ENCODE measurements at places on chromosomes 6 and 20.
A peak's percentile ranks its signal among the peaks of the same experiment; 100 is the strongest.

GRCh38 chr6:8948733-8949132, 513.4 kb upstream of the SLC35B3 start:
- DNase-seq: no peak

- DNase-seq: no peak
These were observed 153.8 kb upstream of the IRAK1BP1 start for GRCh38 chr6:78713564-78713963.

GRCh38 chr6:111689946-111690345, 84.3 kb upstream of the TRAF3IP2 start:
- DNase-seq: no peak

- DNase-seq: peak; percentile 30
These were observed 11.9 kb upstream of the CNR1 start for GRCh38 chr6:88177961-88178464.

GRCh38 chr6:52215787-52216186, 28.5 kb downstream of the IL17F start:
- no peak for DNase-seq

DNA sequence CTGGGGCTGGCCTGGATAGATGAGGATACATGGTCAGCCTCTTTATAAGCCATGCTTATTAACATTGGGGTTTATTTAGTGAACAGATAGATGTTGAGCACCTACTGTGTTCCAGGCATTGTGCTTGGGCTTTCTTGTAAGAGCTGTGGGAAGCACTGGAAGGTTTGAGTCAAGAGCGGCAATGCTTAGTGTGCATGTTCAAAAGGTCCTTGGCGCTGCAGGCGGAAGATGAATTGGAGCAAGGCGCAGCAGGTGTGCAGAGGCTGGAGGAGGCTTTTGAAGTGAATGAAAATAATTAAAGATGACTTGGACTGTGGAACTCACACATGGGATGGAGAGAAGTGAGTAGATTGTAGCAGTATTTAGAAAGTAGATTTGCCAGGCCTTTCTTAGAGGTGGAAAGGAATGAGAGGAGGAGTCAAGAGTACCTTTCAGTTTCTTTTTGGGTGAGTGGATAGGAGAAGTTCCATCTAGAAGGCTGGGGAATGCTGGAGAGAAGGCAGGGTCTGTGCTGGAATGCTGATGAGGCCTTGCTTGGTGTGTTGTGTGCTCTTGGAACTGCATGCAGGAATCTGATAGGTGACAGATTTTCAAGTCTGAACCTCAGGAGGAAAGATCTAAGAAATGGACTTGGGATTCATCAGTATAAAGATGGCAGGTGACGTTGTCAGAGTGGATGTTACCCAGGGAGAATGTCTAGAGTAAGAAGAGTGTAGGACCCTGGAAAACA, 26.4 kb downstream of the SNX9 start:
- DNase-seq: no peak

DNA sequence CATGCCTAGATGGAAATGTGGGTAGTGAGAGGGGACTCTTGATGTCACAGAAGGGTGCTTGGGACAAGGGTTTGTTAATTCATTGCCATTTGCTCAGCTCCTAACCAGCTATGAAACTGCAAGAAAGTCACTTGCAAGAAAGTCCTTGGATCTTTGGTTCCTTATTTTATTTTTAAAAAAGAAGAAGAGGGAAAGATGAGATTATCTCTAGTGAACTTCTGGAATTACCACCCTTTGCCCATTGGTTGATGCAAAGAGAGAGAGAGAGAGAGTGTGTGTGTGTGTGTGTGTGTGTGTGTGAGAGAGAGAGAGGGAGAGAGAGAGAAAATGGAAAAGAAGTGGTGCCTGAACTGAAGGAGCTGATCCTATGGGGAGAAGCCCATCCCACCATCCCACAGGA, 4.6 kb upstream of the SFT2D1 start:
- DNase-seq: no peak

DNA sequence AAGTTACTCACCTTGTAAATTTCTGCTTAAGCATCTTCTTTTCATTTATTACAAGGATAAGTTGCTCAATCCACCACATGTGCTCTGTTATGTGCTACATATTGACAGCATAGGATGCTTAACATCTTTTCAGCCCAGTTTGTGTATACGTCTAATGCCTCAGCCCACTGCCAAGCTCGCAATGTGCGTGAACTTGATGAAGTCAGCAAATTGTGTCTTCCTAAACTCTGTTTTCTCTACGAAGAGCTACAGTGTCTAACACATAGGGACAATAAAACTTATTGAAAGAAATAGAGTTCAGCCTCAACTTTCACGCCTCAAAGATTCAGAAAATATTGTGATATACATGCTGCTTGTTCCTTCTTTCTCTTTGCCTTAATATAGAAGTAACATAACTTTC, 500.0 kb downstream of the TFAP2B start:
- DNase-seq: no peak

GRCh38 chr6:40256831-40257230, 322.6 kb upstream of the MOCS1 start:
- DNase-seq: no peak

DNA sequence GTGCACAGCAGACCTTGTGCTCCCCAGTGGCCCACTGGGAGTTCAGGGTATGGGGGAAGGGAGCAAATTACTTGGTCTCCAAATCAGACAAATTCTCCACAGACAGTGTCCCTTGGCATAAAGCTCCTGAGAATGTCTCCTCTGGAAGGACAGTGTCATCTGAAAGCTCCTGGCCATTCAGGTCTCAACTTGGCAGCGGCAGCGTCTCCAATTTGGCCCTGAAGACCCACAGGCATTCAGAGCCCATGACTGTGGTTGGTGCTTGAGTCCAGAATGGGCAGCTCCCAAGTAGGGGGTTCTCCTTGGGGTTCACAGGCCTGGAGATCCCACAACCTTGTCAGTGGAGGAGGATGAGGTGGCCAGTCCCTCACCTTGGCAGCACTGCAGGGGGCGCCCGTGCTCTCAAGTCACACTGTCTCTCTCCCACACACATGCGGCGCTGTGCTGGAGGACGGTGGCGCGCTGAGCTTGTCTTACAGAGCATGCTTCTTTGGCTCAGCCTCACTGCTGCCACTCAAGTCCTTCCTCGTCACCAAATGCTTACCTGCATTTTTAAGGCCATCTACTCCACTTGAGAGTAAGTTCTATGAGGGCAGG, 20.7 kb downstream of the DYNLRB1 start:
- DNase-seq: no peak

DNA sequence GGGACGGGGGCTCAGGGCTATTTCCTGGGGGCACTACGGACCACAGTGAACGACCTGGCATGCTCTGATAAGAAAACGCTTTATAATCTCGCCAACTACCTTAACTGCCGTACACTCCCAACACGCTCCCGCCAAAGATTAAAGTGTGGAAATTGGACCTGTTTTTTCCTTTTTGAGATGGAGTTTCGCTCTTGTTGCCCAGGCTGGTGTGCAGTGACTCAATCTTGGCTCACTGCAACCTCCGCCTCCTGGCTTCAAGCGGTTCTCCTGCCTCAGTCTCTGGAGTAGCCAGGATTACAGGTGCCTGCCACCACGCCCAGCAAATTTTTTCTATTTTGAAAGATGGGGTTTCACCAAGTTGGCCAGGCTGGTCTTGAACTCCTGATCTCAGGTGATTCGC, 346 bp upstream of the SLC44A4 start:
- no peak for DNase-seq

- no peak for DNase-seq
These were observed 313.1 kb downstream of the LRFN2 start for GRCh38 chr6:40274058-40274457.

DNA sequence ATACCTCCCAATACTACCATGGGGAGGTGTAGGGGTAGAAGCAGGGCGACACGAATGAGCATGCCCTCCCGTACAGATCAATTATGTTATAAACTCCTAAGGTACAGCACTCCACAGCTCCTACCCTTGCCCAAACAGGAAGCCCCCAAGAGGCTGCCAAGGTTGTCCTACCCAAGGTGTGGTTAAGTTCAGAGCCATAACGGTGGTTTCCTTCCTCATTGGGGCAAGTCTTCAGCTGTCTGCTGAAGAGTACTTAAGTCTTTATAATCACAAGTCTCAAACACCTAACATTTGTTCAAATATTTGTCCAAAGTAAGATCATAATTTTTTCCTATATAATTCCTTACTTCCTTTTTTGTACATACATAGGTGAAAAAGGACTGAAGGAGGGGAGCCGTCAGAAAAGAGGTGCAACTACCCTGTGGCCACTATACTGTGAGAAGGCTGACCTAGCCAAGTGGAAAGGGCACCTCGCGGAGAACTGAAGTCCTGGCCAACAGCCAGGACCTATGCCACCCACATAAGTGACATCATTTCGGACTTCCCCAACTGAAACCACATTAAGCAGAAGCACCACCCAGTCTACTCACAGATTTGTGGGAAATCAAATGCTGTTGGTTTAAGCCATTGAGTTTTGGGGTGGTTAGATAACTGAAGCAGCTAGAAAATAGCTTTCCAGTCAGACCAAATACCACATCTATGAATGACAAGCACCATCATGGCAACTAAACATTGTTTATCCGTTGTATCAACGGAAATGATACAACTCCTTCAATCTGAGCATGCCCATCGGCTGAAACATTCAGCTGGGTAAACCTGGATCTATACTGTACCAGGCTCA, 2.9 kb upstream of the RAB22A start:
- peak; percentile 41 for DNase-seq

GRCh38 chr6:37366910-37367309, 13.1 kb downstream of the RNF8 start:
- DNase-seq: no peak

- no peak for DNase-seq
These were observed 57.5 kb downstream of the CYB5R4 start for GRCh38 chr6:83917001-83917400.

GRCh38 chr20:50635676-50636600, 55.4 kb downstream of the RIPOR3 start:
- peak; percentile 57 for DNase-seq

DNA sequence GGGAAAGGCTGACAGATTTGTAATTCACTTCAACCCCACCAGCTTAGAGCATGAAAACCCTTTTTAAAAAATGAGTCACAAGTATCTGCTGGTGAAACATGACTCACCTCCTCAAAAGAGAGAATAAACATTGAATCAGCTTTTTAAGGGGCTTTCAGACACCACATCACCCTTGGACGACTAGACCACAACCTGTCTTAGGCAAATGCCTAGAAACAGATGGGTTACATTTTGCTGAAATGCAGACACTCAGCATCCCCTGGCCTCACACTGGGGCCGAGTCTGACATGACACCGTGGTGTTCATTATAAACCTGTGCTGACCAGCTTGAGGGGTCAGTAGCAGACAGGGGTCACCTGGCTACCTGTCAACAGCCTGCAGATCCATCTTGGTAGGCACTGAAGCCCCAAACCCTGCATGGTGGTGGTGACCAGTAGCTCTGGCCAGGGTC, 175.3 kb upstream of the CST7 start:
- peak; percentile 31 for DNase-seq

- DNase-seq: no peak
These were observed 44.0 kb downstream of the PANK2 start for GRCh38 chr20:3933218-3933617.

- no peak for DNase-seq
These were observed 119.0 kb downstream of the EYA2 start for GRCh38 chr20:47013606-47014005.

DNA sequence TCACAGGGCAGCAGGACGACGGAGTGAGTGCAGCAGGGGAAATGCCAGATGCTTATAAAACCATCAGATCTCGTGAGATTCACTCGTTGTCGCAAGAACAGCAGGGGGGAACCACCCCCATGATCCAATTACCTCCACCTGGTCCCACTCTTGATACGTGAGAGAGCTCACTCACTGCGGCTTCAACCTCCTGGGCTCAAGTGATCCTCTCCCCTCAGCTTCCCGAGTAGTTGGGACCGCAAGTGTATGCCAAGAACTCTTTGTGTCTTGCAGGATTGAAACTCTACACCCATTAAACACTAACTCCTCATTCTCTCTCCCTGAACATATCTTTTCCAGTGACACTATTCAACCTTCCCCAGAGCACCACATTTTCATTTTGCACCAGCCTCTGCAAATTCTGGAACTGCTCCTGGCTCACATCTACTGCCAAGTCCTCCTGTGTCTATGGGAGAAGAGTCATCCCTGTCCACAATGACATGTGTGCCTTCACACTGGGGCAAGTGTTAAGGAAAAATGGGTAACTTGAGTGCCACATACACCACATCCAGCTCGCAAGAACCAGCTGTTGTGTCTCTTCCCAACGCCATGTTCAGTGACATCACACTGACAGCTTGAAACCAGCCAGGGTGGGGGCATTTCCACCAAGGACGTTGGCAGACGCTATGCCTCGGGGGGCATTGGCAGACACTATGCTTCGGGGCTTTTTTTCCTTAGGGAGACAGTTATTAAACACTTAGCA, 14.7 kb upstream of the TAF4 start:
- DNase-seq: no peak

GRCh38 chr20:41408156-41408794, 41.7 kb upstream of the EMILIN3 start:
- DNase-seq: no peak

- DNase-seq: no peak
These were observed 57.5 kb upstream of the ADGRF5 start for GRCh38 chr6:46979206-46979605.

- DNase-seq: no peak
These were observed 134.7 kb upstream of the RNF24 start for GRCh38 chr20:4150070-4150441.

- peak; percentile 6 for DNase-seq
These were observed 22.5 kb downstream of the HLA-G start for GRCh38 chr6:29850011-29850553.

DNA sequence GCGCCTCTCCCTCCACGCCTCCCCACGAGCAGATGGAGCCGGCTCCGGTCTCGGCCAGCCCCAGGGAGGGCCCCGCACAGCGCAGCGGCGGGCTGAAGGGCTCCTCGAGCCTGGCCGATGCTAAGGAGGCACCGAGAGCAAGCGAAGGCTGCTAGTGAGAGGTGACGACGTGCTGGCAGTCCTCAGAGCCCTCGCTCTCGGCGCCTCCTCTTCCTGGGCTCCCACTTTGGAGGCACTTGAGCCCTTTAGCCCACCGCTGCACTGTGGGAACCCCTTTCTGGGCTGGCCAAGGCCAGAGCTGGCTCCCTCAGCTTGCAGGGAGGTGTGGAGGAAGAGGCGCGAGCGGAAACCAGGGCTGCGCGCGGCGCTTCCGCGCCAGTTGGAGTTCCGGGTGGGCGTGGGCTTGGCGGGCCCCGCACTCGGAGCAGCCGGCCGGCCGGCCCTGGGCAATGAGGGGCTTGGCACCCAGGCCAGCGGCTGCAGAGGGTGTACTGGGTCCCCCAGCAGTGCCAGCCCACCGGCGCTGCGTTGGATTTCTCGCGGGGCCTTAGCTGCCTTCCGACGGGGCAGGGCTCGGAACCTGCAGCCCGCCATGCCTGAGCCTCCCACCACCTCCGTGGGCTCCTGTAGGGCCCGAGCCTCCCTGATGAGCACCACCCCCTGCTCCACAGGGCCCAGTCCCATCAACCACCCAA, 2.5 kb upstream of the TMEM14C start:
- peak; percentile 50 for DNase-seq

- DNase-seq: peak; percentile 32
These were observed 654 bp downstream of the FAM8A1 start for GRCh38 chr6:17600527-17601385.

- DNase-seq: no peak
These were observed 268.4 kb downstream of the FARS2 start for GRCh38 chr6:5529733-5530132.
